Mesothelial cell of epicardium (in vitro differentiated cells): ENCODE measurements at places on chromosomes 4 and X. TPM values are rescaled to one million over a fixed set of nuclear protein-coding genes. Genes with fewer than 3 reads are reported as not detected.

- H3K4me1 ChIP-seq: no peaks in the 10 kb centered on the region
- DNase-seq: no peak
- no peak overlapping the region for H3K4me3 ChIP-seq
- no peaks in the 10 kb centered on the region for H3K36me3 ChIP-seq
- peaks cover 23% of the 10 kb centered on the region for H3K27me3 ChIP-seq
- H3K27ac ChIP-seq: no peak overlapping the region
Measured at GRCh38 chr4:9904976-9905587, 116.2 kb downstream of the SLC2A9 start.

- no peak for DNase-seq
- no peak overlapping the region for H3K27ac ChIP-seq
- no peaks in the 10 kb centered on the region for H3K4me1 ChIP-seq
- H3K36me3 ChIP-seq: no peaks in the 10 kb centered on the region
Measured at GRCh38 chr4:169998981-169999380, 27.2 kb downstream of the MFAP3L start.

GRCh38 chr4:130808492-130808891, 1712.5 kb downstream of the C4orf33 start:
- no peak for DNase-seq
- no peak overlapping the region for H3K4me3 ChIP-seq
- no peaks in the 10 kb centered on the region for H3K27me3 ChIP-seq
- no peak overlapping the region for H3K27ac ChIP-seq
- peaks cover 4% of the 10 kb centered on the region for H3K4me1 ChIP-seq

DNA sequence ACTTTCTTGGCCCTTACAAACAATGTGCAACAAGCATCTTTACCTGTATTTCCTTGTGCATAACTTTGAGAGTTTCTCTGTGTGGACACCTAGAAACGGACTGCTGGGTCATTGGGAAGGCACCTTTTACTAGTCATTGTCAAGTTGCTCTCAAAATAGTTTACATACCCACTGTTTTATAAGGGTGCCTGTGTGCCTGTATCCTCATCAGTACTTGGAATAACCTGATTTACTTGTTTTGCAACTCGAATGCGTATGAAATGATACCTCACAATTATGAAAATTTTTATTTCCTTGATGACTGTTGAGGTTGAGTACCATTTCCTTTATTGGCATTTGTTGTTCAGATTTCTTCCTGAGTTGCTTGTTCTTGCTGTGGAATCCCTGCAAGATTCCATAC, 150.8 kb downstream of the STIM2 start:
- H3K4me1 ChIP-seq: peaks cover 14% of the 10 kb centered on the region
- DNase-seq: no peak
- no peak overlapping the region for H3K4me3 ChIP-seq
- H3K27ac ChIP-seq: no peak overlapping the region

GRCh38 chr4:126679303-126679702, 953.5 kb upstream of the INTU start:
- H3K4me3 ChIP-seq: no peak overlapping the region
- H3K4me1 ChIP-seq: peaks cover 2% of the 10 kb centered on the region
- no peaks in the 10 kb centered on the region for H3K27me3 ChIP-seq
- no peak overlapping the region for H3K27ac ChIP-seq
- DNase-seq: no peak

GRCh38 chrX:153857348-153857903, 27.1 kb upstream of the PDZD4 start:
- H3K27me3 ChIP-seq: peaks cover 32% of the 10 kb centered on the region
- H3K36me3 ChIP-seq: no peaks in the 10 kb centered on the region
- no peak overlapping the region for H3K27ac ChIP-seq
- H3K4me1 ChIP-seq: no peaks in the 10 kb centered on the region
- no peak for DNase-seq

DNA sequence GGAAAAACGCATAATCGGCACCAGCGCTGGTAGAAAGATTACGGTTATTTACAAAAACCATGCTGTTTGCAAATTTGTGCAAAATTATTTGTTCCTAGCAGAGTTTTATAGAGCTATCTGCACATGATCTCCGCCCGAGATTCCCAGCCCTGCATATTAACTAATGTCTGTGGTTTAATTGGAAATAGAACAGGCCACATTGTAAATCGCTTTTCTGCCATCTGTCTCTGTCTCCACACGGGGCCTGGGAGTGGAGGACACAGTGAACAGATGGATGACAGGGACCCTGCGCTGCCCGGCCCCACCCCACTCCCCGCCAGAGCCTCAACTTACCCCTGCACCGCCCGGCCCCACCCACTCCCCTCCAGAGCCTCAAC, 126.9 kb downstream of the FAM53A start:
- no peak for DNase-seq
- no peak overlapping the region for H3K4me3 ChIP-seq
- no peaks in the 10 kb centered on the region for H3K4me1 ChIP-seq
- H3K27ac ChIP-seq: no peak overlapping the region
- H3K36me3 ChIP-seq: no peaks in the 10 kb centered on the region
- peaks cover 77% of the 10 kb centered on the region for H3K27me3 ChIP-seq

- no peak overlapping the region for H3K4me3 ChIP-seq
- no peak for DNase-seq
Measured at GRCh38 chr4:8272472-8273428, 3.2 kb downstream of the HTRA3 start.

- no peak overlapping the region for H3K4me3 ChIP-seq
- DNase-seq: no peak
- no peaks in the 10 kb centered on the region for H3K4me1 ChIP-seq
- no peaks in the 10 kb centered on the region for H3K27me3 ChIP-seq
Measured at GRCh38 chrX:56026815-56027214, 205.3 kb upstream of the KLF8 start.

GRCh38 chr4:173821036-173821435, 291.0 kb upstream of the HAND2 start:
- no peak overlapping the region for H3K27ac ChIP-seq
- no peak for DNase-seq
- no peaks in the 10 kb centered on the region for H3K36me3 ChIP-seq
- no peak overlapping the region for H3K4me3 ChIP-seq
- H3K27me3 ChIP-seq: peaks cover 8% of the 10 kb centered on the region

RBM47 gene
- 37.8 to 41.5 TPM (median 41.0 TPM) in 3 replicates for total RNA-seq

DMRTC1 gene
- total RNA-seq: 0.65 to 2.1 TPM (median 0.88 TPM) in 3 replicates

MTNR1A gene
- 0.40 to 0.80 TPM (median 0.75 TPM) in 3 replicates for total RNA-seq

TCEAL5 gene
- total RNA-seq: not detected in 3 replicates

UBA1 gene
- 349 to 350 TPM (median 350 TPM) in 3 replicates for total RNA-seq

SSX5 gene
- total RNA-seq: not detected in 3 replicates

TENM3 gene
- total RNA-seq: 104 to 107 TPM (median 106 TPM) in 3 replicates

CDKL2 gene
- 2.1 to 3.0 TPM (median 3.0 TPM) in 3 replicates for total RNA-seq
